ENCODE measurements at places on chromosomes 5 and 9.

- DNase-seq: no peak
Measured at GRCh38 chr5:180099733-180100611, 28.4 kb upstream of the RNF130 start.

DNA sequence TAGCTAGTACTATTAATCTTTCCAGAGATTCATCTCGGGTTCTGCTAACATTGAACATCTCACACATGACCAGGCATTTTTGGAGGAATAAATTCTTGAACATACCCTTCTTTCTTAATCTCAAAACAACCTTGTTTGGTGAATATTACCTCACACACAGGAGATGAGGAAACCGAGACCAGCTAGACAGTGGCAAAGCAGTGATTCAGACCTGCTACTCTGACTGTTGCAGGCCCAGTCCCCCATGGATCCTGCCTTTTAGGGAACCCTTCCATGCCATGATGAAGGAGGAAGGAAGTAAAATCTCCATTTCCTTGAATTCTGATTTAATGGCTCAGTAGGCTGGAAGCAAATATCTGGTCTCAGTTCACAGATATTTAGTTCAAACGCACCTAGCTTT is 2.6 kb downstream of the PCSK5 start:
- DNase-seq: no peak

GRCh38 chr9:31608416-31608815 is 776.0 kb upstream of the ACO1 start:
- no peak for DNase-seq

- DNase-seq: peak; percentile 94
Measured at GRCh38 chr5:177546258-177546741, 8.1 kb downstream of the FAM193B start.

GRCh38 chr5:78287169-78287568 is 7.3 kb downstream of the AP3B1 start:
- DNase-seq: no peak

DNA sequence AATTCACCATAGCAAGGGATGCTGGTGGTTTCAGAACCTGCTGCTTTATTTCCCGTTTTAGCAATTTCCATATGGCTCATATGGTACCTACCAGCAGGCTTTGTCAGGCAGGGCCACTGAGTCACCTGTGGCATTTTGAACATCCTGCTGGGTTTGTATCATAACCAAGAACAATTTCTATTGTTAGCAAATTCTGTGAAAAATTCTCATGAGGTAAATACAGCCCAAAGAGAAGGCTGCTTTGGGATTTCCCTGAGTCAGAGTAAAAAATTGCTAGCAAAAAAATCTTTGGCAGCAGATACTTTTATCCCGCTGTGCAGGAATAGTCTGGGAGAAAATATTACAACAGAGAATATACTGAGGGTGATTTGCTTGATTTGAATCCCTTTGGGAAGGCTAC is 52.7 kb downstream of the PRR16 start:
- no peak for DNase-seq

DNA sequence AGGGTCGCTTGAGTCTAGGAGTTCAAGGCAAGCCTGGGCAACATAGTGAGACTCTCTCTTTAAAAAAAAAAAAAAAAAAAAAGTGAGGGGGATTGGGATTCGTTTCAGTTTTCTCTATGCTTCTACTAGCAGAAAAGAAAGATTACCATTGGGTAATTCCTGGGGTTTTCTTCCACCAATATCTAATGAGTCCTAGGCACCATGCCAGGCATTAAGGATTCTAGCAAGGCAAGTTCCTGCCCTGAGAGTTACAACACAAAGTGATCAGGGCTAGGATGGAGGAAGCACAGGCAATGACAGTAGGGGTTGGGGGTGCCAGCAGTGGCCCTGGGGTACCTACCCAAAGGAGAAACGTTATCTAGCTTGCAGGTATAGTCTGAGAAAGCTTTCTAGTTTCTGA is 90.8 kb downstream of the PCDH1 start:
- no peak for DNase-seq

DNA sequence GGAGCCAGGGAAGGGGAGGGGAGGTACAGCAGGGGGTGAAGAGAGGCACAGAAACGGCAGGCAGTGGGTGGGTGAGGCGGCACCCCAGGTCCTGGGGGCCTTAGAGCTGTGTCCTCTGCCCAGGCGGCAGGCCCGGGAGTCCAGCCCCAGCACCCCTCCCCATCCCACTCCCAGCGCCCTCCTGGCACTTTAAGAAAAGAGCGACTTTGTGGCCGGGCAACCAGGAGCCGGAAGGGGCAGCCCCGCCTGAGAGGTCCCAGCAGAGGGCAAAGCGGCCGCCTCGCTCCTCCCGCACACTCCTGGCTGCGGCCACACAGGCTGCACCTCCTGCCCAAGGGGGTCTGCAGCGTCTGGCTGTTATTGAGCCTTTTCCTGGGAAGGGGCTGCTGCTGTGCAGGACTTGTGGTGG is 42.6 kb downstream of the NACC2 start:
- no peak for DNase-seq

GRCh38 chr5:116088062-116088461 is 3.2 kb downstream of the COMMD10 start:
- no peak for DNase-seq

DNA sequence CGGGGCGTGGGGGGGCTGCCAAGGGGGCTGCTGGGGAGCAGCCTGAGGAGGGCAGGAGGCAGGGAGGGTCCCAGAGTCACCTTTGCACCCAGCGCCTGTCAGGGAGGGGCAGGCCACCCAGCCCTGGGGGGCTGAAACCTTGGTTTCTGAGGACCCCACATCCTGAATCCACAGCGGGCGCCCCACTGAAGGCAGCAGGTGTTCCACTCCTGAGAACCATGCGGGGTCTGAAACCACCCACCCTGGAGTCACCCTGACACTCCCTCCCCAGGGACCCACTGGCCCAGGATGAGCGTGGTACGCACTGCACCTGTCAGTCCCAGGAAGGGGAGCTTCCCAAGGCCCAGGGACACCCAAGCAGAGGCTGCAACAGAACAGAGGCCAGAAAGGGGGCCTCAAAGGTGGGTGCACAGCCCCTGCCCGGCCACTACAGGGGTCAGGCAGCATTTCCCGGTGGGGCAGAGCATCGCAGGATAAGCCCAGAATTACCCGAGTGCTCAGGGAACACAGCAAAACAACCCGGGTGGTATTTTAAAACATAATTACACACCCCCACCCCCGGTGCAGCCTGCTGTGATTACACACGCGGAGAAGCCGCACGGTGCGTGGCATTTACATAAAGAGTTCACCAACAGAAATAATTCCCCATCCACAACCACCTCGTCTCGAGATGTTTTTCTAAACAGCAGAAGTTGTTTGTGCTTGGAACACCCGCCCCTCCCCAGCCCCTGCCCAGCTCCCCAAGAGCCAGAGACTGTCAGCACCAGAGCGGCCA is 57.3 kb upstream of the UBAC1 start:
- DNase-seq: no peak

GRCh38 chr5:75571547-75571946 is 39.7 kb upstream of the ANKDD1B start:
- DNase-seq: no peak

DNA sequence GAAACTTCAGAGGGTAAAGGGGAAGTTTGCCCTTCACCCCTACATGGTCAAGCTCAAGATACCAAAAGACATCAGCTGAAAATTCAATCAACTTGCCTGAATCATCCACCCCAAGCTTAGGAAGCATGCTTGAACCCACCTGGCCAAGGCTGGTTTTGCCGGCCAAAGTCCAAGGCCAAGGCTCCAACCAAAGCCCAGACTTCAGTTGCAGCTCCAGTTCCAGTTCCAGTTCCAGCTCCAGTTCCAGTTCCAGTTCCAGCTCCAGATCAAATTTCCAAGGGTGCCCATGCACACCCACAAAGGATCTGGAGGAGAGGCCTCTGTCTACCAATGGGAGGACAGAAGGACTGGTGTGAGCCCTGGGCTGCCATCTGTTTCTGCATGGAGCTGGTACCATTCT is 4.6 kb upstream of the SERINC5 start:
- no peak for DNase-seq

- DNase-seq: no peak
Measured at GRCh38 chr9:91771864-91772263, 178.2 kb downstream of the ROR2 start.

DNA sequence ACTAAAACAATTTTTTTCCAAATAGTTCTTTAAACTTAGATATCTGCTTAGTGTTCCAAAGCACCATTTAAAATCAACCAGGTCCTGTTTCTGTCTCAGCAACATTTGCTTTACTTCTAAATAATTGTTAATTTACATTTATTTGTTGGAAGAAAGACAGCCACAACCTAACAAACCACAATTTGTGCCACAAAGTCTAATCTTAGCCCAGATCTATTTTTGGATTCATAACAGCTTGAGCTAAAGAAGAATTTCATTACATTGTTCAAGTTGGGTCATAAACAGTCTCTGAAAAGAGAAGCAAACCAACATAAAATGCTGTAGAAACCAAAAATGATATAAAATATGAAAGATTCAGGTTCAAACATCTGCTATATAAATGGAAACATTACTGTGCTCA is 24.4 kb downstream of the MLLT3 start:
- no peak for DNase-seq

DNA sequence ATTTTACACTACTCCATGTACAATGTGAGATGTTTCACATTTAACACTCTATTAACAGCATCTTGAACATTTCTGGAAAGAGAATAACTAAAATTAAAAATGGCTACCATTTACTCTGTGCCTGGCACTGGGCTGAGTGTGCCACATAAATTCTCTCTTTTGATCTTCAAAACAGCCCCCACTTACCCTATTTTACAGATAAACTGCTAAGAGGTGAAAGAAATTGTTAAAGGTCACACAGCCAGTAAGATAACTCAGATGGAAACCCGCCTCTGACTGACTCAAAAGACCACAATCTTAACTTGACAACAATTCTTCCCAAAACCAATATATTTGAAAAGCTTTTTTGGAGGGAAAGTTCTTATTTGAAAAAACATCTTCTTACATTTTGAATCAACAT is 97.3 kb downstream of the MAPKAP1 start:
- no peak for DNase-seq

Measured in AG04449 (cell line).